ENCODE measurements at places on chromosomes 7 and 10. TPM values are rescaled to one million over a fixed set of nuclear protein-coding genes. Genes with fewer than 3 reads are reported as not detected.

The FOXI2 gene
- not detected for polyA plus RNA-seq

GRCh38 chr7:140672382-140673062, at the start of gene ADCK2:
Gene ADCK2 (plus strand): TSS chr7:140672945. CDS start chr7:140673331, 386 bp downstream.
- no peaks in the 10 kb centered on the region for H3K27me3 ChIP-seq
- no peaks in the 10 kb centered on the region for H3K36me3 ChIP-seq
- peak within 1 kb of the TSS; percentile 65 for H3K27ac ChIP-seq
- H3K4me3 ChIP-seq: peak within 1 kb of the TSS; percentile 82
- peaks cover 39% of the 10 kb centered on the region for H3K4me1 ChIP-seq

The CAV2 gene
- 8.9 TPM for polyA plus RNA-seq

The UBE2D4 gene
- polyA plus RNA-seq: 16.2 TPM

The UNCX gene
- polyA plus RNA-seq: not detected

GRCh38 chr7:148698397-148699023, at the start of gene CUL1:
Gene CUL1 (plus strand): TSS chr7:148698903. CDS start chr7:148730123, 31,220 bp downstream.
- H3K4me1 ChIP-seq: peaks cover 9% of the 10 kb centered on the region
- peak within 1 kb of the TSS; percentile 94 for H3K4me3 ChIP-seq
- H3K27ac ChIP-seq: peak within 1 kb of the TSS; percentile 79

DNA sequence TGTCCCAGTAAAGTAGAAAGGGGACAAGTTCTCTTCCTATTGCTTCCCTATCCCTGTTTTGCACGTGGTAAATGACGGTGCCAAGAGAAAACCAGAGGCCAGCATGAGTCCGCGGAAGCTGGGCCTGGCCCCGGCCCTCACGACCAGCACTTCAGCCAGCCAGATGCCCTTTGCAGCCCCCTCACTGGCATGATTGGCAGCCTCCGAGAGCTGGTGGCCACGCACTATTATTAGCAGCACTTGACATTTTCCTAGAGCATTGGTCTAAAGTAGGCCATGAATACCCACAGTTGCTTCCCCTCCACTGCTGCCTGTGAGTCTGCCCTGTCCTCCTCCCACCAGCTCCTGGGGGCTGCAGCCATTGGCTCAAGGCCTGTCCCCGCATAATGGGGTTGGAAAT, 369.1 kb downstream of the PLXNA4 start:
- H3K27ac ChIP-seq: no peak overlapping the region
- H3K27me3 ChIP-seq: no peaks in the 10 kb centered on the region
- DNase-seq: no peak
- H3K36me3 ChIP-seq: no peaks in the 10 kb centered on the region
- H3K4me1 ChIP-seq: no peaks in the 10 kb centered on the region
- H3K4me3 ChIP-seq: no peak overlapping the region

DNA sequence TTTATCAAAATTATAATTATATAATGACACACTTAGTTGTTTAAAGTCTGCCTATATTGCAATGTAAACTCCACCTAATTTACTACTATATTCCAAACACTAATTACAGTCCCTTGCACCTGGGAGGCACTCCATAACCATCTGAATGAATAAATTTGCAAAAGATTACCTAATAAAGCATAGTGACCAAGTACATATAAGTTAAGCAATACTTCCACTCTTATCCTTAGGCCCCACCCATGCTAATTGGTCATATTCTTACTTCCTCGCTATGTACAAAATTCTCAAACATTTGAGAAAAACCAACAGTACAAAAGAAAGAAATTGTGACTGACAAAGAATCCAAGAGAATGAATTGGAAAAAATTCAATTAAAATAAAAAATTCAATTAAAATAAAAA, 65.3 kb downstream of the ZFAND4 start:
- no peaks in the 10 kb centered on the region for H3K27me3 ChIP-seq
- no peak overlapping the region for H3K27ac ChIP-seq
- H3K4me1 ChIP-seq: no peaks in the 10 kb centered on the region

- H3K27ac ChIP-seq: no peak overlapping the region
- H3K27me3 ChIP-seq: no peaks in the 10 kb centered on the region
- DNase-seq: no peak
- H3K4me3 ChIP-seq: no peak overlapping the region
- H3K36me3 ChIP-seq: no peaks in the 10 kb centered on the region
These were observed 65.6 kb downstream of the UNCX start for GRCh38 chr7:1298051-1298930.

- no peaks in the 10 kb centered on the region for H3K27me3 ChIP-seq
- no peak overlapping the region for H3K27ac ChIP-seq
- H3K36me3 ChIP-seq: no peaks in the 10 kb centered on the region
- no peaks in the 10 kb centered on the region for H3K4me1 ChIP-seq
- no peak overlapping the region for H3K4me3 ChIP-seq
- no peak for DNase-seq
These were observed 29.4 kb downstream of the CDK14 start for GRCh38 chr7:90625562-90625961.

The FAM131B gene
- not detected for polyA plus RNA-seq

GRCh38 chr10:9024210-9024609, 969.7 kb downstream of the GATA3 start:
- H3K27ac ChIP-seq: no peak overlapping the region
- DNase-seq: no peak
- no peaks in the 10 kb centered on the region for H3K4me1 ChIP-seq
- no peak overlapping the region for H3K4me3 ChIP-seq

DNA sequence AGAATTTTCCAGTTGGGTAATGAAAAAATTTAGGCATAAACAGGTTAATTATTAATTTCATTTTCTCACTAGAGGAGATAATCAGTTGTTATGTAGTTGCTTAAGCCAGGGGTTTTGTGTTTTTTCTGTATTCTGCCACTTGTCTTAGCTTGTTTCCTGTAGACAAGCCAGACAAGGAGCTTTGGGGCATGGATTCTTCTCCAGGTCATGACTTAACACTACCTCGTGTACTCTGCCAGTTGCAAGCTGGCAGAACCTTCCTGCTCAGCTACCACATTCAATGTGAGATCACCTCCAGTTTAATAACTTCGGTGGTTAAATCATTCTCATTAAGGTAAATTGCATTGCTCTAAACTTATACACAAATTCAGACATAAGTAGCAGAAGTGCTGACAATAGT, 1.8 kb downstream of the CCM2 start:
- DNase-seq: no peak
- H3K27me3 ChIP-seq: no peaks in the 10 kb centered on the region
- peak overlapping the region; percentile 83 for H3K4me3 ChIP-seq
- H3K27ac ChIP-seq: peak overlapping the region; percentile 38

- no peaks in the 10 kb centered on the region for H3K4me1 ChIP-seq
- H3K4me3 ChIP-seq: no peak overlapping the region
- DNase-seq: no peak
- no peaks in the 10 kb centered on the region for H3K36me3 ChIP-seq
- H3K27me3 ChIP-seq: no peaks in the 10 kb centered on the region
These were observed 2.7 kb downstream of the PRSS37 start for GRCh38 chr7:141838581-141838980.

- H3K4me3 ChIP-seq: no peak overlapping the region
- H3K36me3 ChIP-seq: peaks cover 3% of the 10 kb centered on the region
- H3K4me1 ChIP-seq: peaks cover 33% of the 10 kb centered on the region
- DNase-seq: no peak
- peak overlapping the region; percentile 53 for H3K27ac ChIP-seq
- no peaks in the 10 kb centered on the region for H3K27me3 ChIP-seq
These were observed 1.4 kb upstream of the ADAM8 start for GRCh38 chr10:133277993-133278576.

GRCh38 chr10:23015021-23015707, 80.2 kb upstream of the MSRB2 start:
- H3K4me3 ChIP-seq: no peak overlapping the region
- H3K27ac ChIP-seq: peak overlapping the region; percentile 61
- no peaks in the 10 kb centered on the region for H3K27me3 ChIP-seq
- H3K4me1 ChIP-seq: peaks cover 6% of the 10 kb centered on the region
- peak; percentile 72 for DNase-seq

GRCh38 chr7:13989949-13990305, 461 bp upstream of the ETV1 start:
- H3K36me3 ChIP-seq: no peaks in the 10 kb centered on the region
- H3K4me1 ChIP-seq: no peaks in the 10 kb centered on the region
- no peak overlapping the region for H3K27ac ChIP-seq
- H3K27me3 ChIP-seq: no peaks in the 10 kb centered on the region

- no peak overlapping the region for H3K27ac ChIP-seq
- H3K27me3 ChIP-seq: no peaks in the 10 kb centered on the region
- H3K4me3 ChIP-seq: no peak overlapping the region
- H3K4me1 ChIP-seq: no peaks in the 10 kb centered on the region
These were observed 149.8 kb downstream of the AMPH start for GRCh38 chr7:38481401-38481800.

GRCh38 chr10:14153570-14154055, 177.1 kb downstream of the FRMD4A start:
- H3K27ac ChIP-seq: no peak overlapping the region
- H3K36me3 ChIP-seq: no peaks in the 10 kb centered on the region
- no peaks in the 10 kb centered on the region for H3K4me1 ChIP-seq
- H3K4me3 ChIP-seq: no peak overlapping the region

The ACSM6 gene
- 0.19 TPM for polyA plus RNA-seq

GRCh38 chr10:75938380-75939122, 507.1 kb downstream of the LRMDA start:
- no peaks in the 10 kb centered on the region for H3K4me1 ChIP-seq
- no peak overlapping the region for H3K27ac ChIP-seq
- DNase-seq: no peak
- H3K36me3 ChIP-seq: no peaks in the 10 kb centered on the region

DNA sequence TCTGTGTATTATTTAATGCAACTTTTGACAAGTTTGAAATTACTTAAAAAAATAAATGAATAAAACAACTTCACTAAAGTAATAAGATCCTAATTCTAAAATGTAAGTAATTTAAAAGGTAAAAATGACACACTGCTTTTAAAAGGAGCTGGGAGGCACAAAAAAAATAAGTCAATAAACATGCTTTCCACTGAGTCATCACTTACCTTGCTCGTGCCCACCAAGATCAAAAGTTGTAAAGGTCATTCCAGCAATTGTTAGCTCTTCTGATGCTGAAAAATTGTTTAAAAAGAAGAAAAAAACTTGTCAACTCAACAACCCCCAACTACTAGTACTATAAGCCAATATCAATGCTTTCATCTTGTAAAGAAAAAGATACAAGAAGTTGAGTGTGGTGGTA, 9.5 kb downstream of the SAR1A start:
- DNase-seq: no peak
- peaks cover 21% of the 10 kb centered on the region for H3K4me1 ChIP-seq
- H3K4me3 ChIP-seq: no peak overlapping the region
- no peak overlapping the region for H3K27ac ChIP-seq
- peaks cover 24% of the 10 kb centered on the region for H3K36me3 ChIP-seq

GRCh38 chr10:130022511-130023299, 58.6 kb upstream of the EBF3 start:
- no peak overlapping the region for H3K27ac ChIP-seq
- H3K4me3 ChIP-seq: no peak overlapping the region
- DNase-seq: no peak
- no peaks in the 10 kb centered on the region for H3K27me3 ChIP-seq

GRCh38 chr10:88958721-88959120, 6.1 kb upstream of the ACTA2 start:
- no peak overlapping the region for H3K27ac ChIP-seq
- H3K4me1 ChIP-seq: no peaks in the 10 kb centered on the region
- H3K27me3 ChIP-seq: no peaks in the 10 kb centered on the region
- H3K36me3 ChIP-seq: no peaks in the 10 kb centered on the region
- DNase-seq: no peak
- H3K4me3 ChIP-seq: no peak overlapping the region

DNA sequence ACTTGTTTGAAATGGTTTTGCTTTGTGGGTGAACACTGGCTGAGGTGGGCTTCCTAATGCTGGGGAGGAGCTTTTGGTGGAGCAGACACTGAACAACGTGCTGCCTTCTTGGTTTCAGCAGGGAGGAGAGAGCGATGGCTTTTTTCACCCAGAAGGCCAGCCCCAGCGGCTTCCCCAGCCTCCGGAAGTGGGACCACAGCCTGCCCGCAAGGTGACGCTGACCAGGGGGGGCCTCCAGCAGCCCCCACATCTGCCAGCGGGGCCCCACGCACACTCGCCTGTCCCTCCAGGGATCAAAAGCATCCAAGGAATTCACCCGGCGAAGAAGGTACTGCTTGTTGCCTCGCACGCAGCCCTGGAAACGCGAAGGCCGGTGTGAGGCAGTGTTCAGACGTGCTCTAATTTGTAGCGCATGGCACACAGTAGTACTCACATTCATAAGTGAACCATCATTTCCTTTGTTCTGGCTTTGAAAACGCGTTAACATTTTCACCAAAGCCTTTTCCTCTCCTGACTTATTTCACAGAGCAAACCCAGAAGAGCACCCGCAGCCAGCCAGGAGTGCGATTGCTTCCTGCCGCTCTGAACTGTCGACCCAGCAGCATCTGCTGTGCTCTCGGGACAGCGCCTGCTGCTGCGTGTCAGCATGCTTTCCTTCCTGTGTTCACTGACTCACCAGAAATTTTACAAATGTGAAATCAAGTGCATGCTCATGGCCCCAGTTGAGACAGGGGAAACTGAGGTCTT, 48.4 kb downstream of the SHH start:
- peak overlapping the region; percentile 77 for H3K27ac ChIP-seq
- H3K36me3 ChIP-seq: peaks cover 42% of the 10 kb centered on the region
- no peak overlapping the region for H3K4me3 ChIP-seq
- DNase-seq: no peak

DNA sequence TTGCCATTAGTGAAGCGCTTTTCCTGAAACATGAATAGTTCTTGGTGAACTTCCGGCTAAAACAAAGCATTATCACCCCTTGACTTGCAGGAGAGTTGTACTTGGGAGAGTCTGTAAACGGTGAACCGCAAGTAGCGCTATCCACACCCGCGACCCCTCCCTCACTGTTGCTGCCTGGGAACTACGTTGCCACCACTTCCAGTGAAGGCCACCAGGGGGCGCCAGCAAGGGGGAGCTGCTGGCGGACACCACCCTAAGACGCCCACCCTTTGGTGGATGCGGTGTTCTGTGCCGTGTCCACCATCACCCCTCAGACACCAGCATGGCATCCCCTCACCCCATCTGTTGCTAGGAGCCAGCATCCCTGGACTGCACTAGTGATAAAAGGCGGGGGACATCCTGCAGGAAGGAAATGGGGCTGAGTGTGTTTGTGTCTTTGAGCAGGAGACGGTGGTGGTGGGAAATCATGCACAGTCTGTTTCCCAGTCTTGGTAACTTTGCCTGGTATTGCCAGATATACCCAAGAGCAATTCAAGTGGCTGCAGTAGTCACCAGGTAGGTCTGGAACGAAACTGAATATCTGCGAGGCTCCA, 298.2 kb downstream of the FRMD4A start:
- no peaks in the 10 kb centered on the region for H3K36me3 ChIP-seq
- DNase-seq: no peak
- H3K27ac ChIP-seq: no peak overlapping the region
- H3K4me1 ChIP-seq: no peaks in the 10 kb centered on the region
- H3K27me3 ChIP-seq: no peaks in the 10 kb centered on the region

DNA sequence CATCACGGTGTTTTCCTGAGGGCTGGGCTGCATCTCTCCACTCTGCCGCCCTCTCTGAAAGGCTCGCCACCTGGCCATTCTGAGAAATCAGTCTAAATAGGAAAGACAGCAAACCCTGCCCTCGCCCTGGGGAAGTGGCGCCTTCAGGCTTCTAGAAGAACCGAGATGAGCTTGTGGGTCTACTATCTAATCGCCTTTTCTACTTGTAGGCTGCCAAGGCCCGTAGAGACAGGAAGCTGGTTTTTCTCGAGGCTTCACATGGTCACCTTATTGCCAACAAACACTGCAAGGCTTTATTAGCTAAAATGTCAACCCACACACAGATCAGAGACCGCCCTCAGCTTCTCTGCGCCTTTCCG, 21.4 kb downstream of the LAT2 start:
- H3K27ac ChIP-seq: peak overlapping the region; percentile 77

The MRLN gene
- polyA plus RNA-seq: not detected

The GNAT3 gene
- polyA plus RNA-seq: 7.0 TPM

GRCh38 chr10:47176206-47176902, 123.6 kb upstream of the GDF10 start:
- H3K4me1 ChIP-seq: no peaks in the 10 kb centered on the region
- H3K4me3 ChIP-seq: no peak overlapping the region
- no peak overlapping the region for H3K27ac ChIP-seq
- H3K36me3 ChIP-seq: no peaks in the 10 kb centered on the region
- DNase-seq: no peak

Data from GM12878 (cell line).